Panc1 (cell line): ENCODE measurements at places on chromosomes 16 and 17. TPM values are rescaled to one million over a fixed set of nuclear protein-coding genes. Genes with fewer than 3 reads are reported as not detected.

Gene ANKFY1
- total RNA-seq: 38.6 TPM

Gene CDH15
- 0.51 TPM for total RNA-seq

Gene TPSB2
- total RNA-seq: 0.57 TPM

Gene CD79B
- not detected for total RNA-seq

Gene MYCBPAP
- 2.2 TPM for total RNA-seq

Gene TBC1D26
- 0.05 TPM for total RNA-seq

Gene KRTAP3-2
- not detected for total RNA-seq

Gene PRSS27
- 3.3 TPM for total RNA-seq

Gene PPP1R1B
- 45.7 TPM for total RNA-seq

Gene PRAC1
- total RNA-seq: not detected

Gene ATAD5
- 11.5 TPM for total RNA-seq

Gene PRDM7
- not detected for total RNA-seq

Gene KRT23
- total RNA-seq: not detected
